NCI-H82 (cell line): ENCODE measurements at places on chromosomes 5 and 9.
A peak's percentile ranks its signal among the peaks of the same experiment; 100 is the strongest.

DNA sequence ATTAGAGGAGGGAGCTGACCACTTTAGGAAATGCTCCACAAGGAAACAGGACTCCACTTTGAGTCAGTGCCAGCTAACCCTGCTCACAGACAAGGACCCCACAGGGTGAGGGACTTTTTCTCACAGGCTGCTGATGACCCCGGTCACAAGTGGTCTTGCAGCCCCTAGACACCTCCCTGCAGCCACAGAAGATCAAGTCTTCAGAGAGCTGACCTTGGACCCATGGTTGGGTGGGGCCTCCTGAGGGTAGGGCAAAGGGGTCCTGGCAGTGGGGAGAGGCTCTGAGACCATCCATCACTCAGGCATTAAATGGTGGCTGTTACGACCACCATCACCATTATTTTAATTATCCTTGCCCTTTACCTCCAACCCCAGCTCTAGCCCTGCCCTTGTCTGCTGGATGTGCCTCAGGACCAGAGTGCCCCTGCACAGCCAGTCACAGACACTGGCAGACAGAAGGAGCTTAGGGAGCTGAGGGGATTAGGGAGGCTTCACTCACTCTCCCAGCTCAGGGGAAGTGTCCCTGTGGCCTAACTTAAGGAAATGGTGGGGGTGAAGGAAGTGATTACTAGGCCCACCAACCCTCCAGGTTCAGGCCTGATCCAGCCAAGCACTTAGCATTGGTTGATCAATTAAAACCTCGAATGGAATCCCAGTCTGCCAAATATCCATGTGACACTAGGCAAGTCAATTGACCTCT lies 1.6 kb downstream of the ACSL6 start:
- DNase-seq, result peak; percentile 95

DNA sequence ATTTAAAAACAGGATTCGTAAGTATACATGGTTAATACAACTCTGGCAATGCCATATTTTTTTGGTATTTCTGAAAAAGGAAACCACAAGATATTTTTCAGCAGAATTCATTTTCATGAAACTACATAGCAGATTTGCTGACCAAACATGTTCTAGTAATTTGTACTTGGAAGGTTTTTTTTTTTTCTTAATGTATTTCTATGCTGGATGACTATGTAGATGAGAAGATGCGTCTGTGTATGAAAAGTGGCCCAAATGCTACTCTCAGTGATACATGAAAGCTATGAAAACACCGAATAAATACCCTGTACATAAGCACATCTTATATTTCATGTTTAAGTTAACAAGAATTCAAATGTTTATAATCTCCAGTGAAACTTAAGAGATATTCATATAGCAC lies 400.9 kb upstream of the CYLC2 start:
- no peak for DNase-seq

- DNase-seq, result no peak
Observed at GRCh38 chr5:80782626-80783025, 127.8 kb upstream of the DHFR start.

- DNase-seq, result no peak
Observed at GRCh38 chr5:143314099-143314498, 89.4 kb downstream of the NR3C1 start.

- no peak for DNase-seq
Observed at GRCh38 chr5:38783011-38783561, 62.7 kb upstream of the OSMR start.

DNA sequence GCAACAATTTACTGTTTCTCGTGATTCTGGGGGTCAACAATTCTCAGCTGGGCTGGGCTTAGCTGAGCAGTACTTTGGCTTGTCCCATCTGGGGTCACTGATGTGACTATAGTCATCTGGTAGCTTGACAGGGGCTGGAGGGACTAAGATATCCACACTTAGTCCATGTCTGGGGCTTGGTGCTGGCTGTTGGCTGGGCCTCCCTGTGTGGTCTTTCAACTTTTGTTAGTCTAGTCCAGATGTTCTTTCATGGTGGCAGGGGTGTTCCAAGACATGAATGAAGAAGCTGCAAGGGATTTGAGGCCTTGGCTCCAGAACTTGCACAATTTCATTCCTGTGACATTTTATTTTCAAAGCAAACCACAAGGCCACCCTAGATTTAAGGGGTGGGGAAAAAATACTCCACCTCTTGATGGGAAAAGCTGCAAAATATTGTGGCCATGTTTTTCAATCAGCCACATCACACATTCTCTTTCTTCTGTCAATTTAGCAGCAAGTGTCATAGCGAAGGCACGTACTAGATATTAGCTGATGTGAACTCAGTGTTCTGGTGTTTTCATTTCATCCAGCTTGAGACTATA lies 59.2 kb downstream of the TSSK1B start:
- DNase-seq, result no peak

- peak; percentile 68 for DNase-seq
Observed at GRCh38 chr9:100066539-100066938, 32.3 kb downstream of the ERP44 start.

DNA sequence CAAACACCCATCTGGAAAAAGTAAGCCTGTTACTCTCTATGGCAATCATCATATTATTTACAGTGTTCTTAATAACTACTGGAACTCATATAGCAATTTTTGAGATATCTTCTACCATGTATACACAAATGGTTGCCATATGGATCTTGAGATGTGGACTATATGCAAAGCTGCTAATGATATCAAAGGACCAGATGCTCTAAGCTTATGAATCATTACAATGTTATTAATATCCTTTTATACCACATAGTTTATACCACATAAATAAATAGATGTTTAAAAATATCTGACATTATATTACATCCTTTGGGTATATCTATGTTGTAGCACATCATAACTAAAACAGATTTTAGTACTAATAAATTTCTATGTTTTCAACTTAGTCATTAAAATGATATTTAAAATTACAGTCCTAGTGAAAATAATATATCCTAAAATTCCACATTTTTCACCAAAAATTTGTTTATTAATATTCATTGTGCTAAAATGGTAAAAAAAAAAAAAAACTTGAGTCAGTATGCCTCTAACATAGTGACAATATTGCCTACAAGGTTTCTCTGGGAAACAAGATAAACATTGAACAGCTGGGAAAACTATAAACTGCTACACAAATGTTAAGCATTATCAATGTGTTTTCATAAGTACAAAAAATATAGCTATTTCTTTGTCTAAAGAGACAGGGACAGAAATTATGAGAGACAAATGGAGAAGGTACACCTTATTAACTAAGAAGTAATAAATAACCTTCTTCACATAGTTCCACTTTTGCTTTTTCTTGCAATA lies 85.5 kb downstream of the DTWD2 start:
- DNase-seq, result peak; percentile 2

DNA sequence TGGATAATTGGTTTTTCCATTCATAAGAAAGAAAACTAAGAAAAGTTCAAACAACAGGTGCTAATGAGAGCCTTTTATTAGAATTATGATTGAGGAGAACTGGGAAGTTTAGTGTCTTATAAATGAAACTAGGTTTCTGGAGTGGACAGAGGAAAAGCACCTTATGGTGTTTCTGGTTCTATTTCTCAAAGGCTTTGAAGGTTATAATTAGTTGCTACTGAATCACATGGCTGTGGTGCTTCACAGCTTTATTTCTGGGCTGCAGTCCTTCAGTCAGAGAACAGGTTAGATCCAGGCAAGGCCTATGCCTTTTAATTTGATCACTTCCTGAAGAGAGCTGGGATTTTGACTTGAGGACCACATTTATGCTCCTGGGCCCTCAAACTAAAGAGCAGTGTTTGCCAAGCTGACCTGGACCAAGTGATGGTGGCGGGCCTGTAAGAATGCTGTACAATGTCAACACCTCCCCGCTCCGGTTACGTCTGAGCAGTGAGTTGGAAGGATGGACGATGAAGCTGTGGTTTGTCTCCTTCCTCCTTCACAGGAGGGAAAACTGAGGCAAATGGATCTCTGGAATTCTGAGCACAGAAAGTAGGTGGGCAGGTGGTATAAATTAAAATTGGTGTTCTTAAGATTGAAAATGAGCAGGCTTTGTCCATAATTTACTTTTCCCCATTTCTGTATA lies 56.0 kb downstream of the ZNF462 start:
- DNase-seq, result no peak

GRCh38 chr5:151587796-151588555 lies 3.2 kb downstream of the FAT2 start:
- DNase-seq, result no peak

- no peak for DNase-seq
Observed at GRCh38 chr5:143494162-143494561, 90.7 kb upstream of the NR3C1 start.

GRCh38 chr5:130488252-130488651 lies 584.0 kb downstream of the CHSY3 start:
- no peak for DNase-seq

DNA sequence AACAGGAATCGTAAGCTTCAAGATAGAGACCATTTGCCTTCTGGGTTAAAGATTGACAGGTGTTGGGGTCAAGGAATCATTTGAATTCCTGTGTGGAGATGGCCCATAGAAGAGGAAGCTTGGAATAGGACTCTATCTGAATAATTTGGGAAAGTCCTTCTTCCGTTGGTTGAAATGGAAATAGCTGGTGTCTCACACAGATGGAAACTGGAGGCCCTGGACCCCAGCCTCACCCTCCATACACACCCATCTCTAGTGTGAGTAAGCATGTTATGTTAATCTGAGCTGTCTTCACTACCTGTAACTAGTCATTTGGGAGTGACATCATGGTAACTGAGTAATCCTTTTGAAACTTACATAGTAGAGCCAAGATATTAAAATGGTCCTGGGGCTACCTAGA lies 184.4 kb downstream of the CD180 start:
- no peak for DNase-seq

DNA sequence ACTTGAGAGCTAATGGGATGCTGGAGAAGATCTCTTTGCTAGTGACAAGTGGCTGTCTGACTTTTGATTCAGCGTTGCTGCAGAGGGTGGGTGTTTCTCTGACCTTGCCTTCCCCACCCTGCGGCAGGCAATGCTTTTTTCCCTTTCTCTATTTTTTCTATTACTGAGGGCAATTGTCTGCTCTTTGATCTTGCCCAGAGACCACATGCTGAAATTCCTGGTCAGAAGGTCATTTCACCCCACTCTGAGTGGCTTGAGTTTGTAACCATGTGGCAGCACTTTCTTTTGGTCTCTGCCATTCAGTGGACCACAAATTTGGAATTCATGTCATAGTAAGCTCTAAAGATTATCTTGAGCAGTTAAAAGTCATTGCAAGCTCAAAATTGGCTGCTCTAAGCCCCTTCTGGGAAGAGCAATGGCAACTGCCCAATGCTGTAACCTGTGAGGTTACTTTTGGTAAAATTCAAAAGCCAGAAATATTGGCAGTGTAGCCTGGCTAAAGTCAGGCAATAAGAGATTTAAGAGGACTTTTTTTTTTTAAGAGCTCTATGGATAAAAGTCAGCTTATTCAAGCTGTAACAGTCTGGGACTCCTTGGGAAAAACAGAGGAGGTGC lies 30.4 kb upstream of the MTMR12 start:
- no peak for DNase-seq

GRCh38 chr9:110092792-110093191 lies 115.2 kb downstream of the C9orf152 start:
- no peak for DNase-seq

DNA sequence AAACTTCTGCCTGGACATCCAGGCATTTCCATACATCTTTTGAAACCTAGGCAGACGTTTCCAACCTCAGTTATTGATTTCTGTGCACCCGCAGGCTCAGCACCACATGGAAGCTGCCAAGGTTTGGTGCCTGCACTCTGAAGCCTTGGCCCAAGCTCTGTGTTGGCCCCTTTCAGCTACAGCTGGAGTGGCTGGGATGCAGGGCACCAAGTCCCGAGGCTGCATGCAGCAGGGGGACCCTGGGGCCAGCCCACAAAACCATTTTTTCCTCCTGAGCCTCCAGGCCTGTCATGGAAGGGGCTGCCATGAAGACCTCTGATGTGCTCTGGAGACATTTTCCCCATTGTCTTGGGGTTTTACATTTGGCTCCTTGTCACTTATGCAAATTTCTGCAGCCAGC lies 49.9 kb downstream of the NFX1 start:
- no peak for DNase-seq

DNA sequence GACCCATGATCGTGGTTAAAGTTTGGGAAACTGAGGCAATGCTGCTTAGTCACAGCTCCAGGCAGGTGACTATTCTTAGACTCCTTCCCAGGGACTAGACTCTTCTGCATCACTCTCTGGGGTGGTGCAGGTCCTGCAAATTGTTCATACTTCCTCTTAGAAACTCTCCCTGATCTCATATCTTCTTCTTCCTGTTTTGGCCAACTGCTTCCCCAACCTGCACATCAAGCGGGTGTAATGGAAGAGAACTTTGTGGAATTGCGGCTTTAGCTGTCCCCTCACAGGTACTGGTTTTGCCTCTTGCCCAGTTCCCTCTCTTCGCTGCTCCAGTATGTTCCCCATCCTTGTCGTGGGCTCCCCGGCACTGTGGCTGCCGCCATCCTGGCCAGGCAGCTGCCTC lies 111.5 kb upstream of the CTSL start:
- no peak for DNase-seq

DNA sequence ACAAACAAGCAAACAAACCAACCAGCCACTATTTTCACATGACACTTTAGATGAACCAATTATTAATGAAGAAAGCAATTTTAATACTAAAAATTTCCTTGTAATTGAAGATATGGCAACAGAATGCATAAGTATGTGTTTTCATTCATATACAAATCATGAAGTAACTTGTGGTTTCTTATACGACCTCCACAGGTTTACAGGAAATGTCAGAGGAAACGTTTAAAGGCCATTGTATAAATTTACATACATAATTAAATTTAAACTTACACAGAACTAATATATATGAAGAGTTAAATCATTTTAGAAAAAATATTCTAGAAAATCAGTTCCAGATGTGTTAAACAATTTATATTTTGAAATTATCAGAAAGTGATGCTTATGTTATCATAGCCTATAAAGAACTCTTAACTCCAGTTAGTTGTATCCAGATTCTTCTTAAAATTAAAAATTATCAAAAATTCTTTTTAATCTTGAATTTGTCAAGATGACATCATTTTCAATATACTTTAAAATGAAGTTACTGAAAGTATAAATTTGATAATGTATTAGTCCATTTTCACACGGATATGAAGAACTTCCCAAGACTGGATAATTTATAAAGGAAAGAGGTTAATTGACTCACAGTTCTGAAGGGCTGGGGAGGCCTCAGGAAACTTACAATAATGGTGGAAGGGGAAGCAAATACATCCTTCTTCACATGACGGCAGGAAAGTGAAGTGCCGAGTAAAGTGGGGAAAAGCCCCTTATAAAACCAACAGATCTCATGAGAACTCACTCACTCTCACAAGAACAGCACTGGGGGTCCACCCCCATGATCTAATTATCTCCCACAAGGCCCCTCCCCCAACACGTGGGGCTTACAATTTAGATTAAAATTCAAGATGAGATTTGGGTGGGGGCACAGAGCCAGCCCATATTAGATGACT lies 192.0 kb downstream of the PIK3R1 start:
- peak; percentile 0 for DNase-seq

GRCh38 chr5:136656811-136657210 lies 291.5 kb upstream of the TRPC7 start:
- no peak for DNase-seq

- DNase-seq, result no peak
Observed at GRCh38 chr9:126498331-126498730, 115.4 kb upstream of the LMX1B start.

- DNase-seq, result peak; percentile 17
Observed at GRCh38 chr5:104347119-104347708, 784.6 kb upstream of the NUDT12 start.
